Skeletal muscle tissue (tissue), 5 donors: ENCODE measurements at places on chromosomes 13 and 19. TPM values are rescaled to one million over a fixed set of nuclear protein-coding genes. Genes with fewer than 3 reads are reported as not detected.

The KLK14 gene
- not detected for total RNA-seq

The BABAM1 gene
- total RNA-seq = 64.7 TPM

The SNAPC2 gene
- total RNA-seq = 6.3 TPM

The LPAR2 gene
- total RNA-seq = 1.6 TPM

The C19orf85 gene
- total RNA-seq = not detected

The KLK1 gene
- not detected for total RNA-seq

The R3HDM4 gene
- 30.8 TPM for total RNA-seq

The ZNF844 gene
- total RNA-seq = 9.4 TPM

The EPS8L1 gene
- 1.0 TPM for total RNA-seq

The APLP1 gene
- 2.1 TPM for total RNA-seq
